ENCODE measurements at places on chromosomes 4 and X. TPM values are rescaled to one million over a fixed set of nuclear protein-coding genes. Genes with fewer than 3 reads are reported as not detected.

Gene ZNF275
- 17.4 TPM for total RNA-seq

Gene PF4V1
- total RNA-seq: 3.3 TPM

Gene MCUB
- 25.1 TPM for total RNA-seq

Gene CTAG2
- not detected for total RNA-seq

- peak; percentile 70 for DNase-seq
These were observed 168.6 kb downstream of the PTTG2 start for GRCh38 chr4:38128478-38129459.

- no peak for DNase-seq
These were observed at the start of gene ERVMER34-1 for GRCh38 chr4:52750819-52751486. Gene ERVMER34-1, minus strand, starts transcription at chr4:52751425. Its CDS starts 5,905 bp downstream, at chr4:52745520.

DNA sequence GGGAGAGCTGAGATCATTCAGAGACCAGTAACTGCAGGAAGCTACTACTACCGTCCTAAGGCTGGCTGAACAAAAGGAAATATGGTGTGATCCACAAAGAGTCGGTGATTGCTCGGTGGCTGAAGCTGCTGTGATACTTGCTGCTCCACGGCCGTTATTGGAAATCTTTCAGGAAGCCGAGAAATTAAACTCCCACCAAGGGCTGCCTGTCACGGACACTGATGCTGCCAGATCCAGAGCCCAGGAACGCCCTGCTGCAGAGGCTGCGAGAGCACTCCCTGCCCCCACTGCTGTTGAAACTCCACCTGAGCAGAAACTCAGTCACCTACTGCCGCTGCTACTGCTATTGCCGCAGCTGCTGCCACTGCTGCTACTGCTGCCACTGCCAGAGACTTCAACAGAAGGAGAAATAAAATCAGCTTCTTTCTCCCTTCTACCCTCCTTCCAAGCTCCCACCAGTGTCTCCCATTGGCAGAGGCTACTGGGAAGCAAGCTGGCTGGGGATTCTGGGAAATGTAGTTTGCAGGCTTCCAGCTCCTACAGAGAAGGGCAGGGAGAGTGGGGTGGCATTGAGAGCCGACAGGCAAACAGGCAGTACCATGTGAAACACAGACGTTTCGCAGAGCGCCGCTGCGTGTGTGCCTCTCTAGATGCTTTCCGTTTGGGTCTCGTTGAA, 126.0 kb upstream of the ENPP6 start:
- DNase-seq: peak; percentile 61

Data from natural killer cell (primary cell).